ENCODE measurements at places on chromosomes 5 and 9. TPM values are rescaled to one million over a fixed set of nuclear protein-coding genes. Genes with fewer than 3 reads are reported as not detected.

The AK8 gene
- 1.6 TPM for total RNA-seq

DNA sequence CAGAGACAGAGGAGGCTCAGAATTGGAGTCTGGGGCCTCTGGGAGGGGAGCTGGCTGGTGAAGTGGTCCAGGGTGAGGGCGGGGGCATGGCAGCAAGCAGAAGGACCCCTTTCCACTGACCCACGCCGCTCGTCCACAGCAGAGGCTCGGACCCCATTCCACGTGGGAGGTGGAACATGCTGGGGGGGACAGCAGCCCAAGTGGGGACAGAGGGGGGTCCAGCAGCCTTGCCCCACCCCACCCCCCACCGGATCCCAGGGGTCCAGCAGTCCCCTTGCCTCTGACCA, 25.4 kb upstream of the NKD2 start:
- DNase-seq: no peak

- DNase-seq: no peak
Measured at GRCh38 chr5:79236970-79237739, 1.2 kb downstream of the JMY start.

- DNase-seq: no peak
Measured at GRCh38 chr9:14215614-14216013, 98.3 kb downstream of the NFIB start.

- DNase-seq: no peak
Measured at GRCh38 chr9:35605351-35606137, 482 bp downstream of the TESK1 start.

GRCh38 chr5:28117691-28118090, 1079.3 kb upstream of the CDH9 start:
- DNase-seq: no peak

The P4HA2 gene
- 77.5 TPM for total RNA-seq

DNA sequence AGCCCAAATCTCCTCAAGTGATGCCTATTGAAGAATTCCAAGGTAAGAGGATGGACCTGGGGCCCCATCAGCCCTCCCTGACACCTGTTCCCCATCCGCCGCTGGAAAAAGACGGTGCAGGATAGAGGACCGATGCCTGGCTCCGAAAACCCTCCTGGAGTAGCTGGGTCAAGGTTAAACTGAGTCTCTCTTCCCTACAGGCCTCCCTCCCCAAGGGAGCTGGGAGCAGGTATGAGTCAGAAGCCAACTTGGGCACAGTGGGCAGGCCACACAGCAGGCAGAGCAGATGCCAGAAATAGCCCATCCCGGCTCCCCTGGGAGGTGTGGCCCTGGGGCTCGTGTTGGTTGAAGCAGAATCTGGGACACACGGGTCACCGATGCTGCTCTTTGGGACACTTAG, 75.6 kb downstream of the NTNG2 start:
- DNase-seq: no peak

- no peak for DNase-seq
Measured at GRCh38 chr5:62922191-62922590, 343.6 kb downstream of the LRRC70 start.

DNA sequence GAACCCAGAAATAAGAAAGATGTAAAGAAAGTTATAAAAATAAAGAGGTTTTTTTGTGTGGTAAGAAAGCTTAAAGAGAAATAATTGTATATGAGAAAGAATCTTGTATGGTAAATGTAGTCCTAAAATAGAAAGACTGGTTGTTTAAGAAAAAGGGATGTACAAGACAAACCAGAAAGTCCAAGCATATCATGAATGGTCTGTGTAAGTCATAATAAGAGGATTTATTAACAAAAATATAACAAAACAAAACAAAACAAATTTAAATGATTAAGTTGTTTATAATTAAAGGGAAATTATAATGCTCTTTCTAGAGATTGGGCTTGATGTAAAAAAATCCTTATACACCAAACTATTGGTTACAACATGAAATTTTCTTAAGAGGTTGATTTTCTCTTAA, 590.4 kb upstream of the PTGER4 start:
- DNase-seq: no peak

DNA sequence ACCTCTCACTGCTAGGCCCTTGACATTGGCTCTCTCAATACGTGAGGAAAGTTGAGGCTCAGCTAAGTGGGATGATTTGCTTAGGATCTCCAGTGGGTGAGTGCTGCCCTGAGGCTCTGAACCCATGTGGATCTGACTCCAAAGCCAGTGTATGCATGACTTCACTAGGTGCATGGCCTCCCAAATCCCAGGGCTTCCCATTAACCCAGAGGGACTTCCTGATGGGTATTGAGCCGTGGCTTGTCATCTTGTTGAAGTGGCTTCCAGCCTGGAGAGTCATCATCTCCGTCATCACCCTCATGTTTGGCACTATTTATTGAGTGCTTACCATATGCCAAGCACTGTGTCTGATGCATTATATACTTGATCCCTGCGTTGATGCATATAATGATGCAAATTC, 37.3 kb upstream of the TEX48 start:
- no peak for DNase-seq

GRCh38 chr9:21802418-21803000, at the start of gene MTAP:
MTAP (plus strand) TSS chr9:21802636; CDS start chr9:21802749, 113 bp downstream.
- peak; percentile 82 for DNase-seq

GRCh38 chr9:89791754-89792153, 186.9 kb downstream of the GADD45G start:
- no peak for DNase-seq

- DNase-seq: peak; percentile 43
Measured at GRCh38 chr9:6383551-6384225, 29.3 kb upstream of the UHRF2 start.

- no peak for DNase-seq
Measured at GRCh38 chr5:773517-774264, 10.8 kb downstream of the ZDHHC11B start.

DNA sequence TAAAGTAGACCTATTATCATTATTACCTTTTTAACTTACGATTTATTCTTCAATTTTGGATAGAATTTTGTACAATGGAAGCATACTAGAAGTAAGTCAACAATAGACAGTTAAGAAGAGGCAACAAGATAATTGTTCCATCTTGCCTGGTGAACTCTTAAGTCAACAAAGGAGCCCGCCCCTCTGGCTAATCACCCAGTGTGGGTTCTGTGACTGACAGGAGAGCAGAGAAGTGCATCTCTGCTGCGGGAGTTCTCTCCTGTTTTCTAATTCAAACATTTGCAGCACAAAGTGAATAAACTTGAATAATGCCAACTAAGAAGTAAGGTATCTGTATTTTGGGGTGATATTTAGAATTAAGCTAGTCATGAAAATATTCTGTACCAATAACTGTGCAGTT, 6.7 kb upstream of the ISL1 start:
- DNase-seq: no peak

DNA sequence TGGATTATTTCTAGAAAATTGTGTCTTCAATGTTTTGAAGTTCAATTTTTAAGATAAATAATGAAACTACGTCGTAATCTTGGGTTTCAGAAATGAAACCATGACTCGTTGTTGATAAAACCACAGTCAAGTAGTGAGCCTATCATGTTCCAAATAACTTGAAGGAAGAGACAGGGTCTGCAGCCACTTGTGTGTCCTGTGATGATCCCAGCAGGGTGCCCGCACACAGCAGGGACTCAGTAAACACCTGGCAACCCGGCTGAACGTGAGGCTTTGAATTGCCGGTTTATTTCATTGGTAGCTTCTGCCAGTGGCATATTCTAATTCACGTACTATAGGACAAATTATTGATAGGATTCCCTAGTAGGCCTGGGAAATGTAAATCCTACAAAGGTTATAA, 679.6 kb downstream of the IRX1 start:
- DNase-seq: no peak

The HAVCR1 gene
- total RNA-seq: 0.29 TPM

DNA sequence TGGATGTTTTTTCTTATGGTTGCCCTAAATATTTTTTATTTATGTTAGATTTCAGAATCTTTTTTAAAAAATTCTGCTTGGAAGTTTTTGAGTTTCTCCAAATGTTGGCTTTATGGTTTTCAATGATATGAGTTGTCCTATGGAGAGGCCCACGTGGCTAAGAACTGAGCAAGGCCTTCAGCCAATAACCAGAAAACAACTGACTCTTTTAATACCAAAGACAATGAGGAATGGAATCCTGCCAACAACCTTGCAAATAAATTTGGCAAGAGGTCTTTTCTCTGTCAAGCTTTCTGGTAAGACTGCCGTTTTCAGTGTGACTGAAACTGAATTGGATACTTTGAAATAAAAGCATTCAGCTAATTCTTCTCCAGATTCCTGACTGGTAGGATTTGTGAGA, 1740.1 kb upstream of the WWC1 start:
- DNase-seq: no peak

DNA sequence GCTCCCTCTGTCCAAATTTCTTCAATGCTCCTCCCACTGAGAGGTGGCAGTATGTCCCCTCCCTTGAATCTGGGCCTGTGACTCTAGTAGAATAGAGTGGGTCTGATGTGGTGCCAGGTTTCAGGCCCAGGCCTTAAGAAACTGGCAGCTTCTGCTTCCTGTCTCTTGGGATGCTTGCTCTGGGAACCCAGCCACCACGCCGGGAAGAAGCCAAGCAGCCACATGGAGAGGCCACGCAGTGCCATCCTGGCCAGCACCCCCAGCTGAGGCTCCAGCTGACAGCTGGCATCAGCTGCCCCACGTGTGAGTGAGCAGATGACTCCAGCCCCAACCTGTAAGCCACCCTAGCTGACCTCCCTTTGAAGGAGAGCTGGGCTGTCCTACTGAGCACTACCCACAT, 7.3 kb upstream of the TSPAN17 start:
- DNase-seq: no peak

- DNase-seq: no peak
Measured at GRCh38 chr9:137583347-137583746, 4.6 kb upstream of the DPH7 start.

- DNase-seq: no peak
Measured at GRCh38 chr9:93131599-93132286, 2.3 kb downstream of the NINJ1 start.

GRCh38 chr9:113215132-113215531, 5.9 kb downstream of the FKBP15 start:
- no peak for DNase-seq

The ZFP2 gene
- total RNA-seq: 2.9 TPM

The PRDM9 gene
- not detected for total RNA-seq

- DNase-seq: no peak
Measured at GRCh38 chr9:126509718-126510117, 104.0 kb upstream of the LMX1B start.

DNA sequence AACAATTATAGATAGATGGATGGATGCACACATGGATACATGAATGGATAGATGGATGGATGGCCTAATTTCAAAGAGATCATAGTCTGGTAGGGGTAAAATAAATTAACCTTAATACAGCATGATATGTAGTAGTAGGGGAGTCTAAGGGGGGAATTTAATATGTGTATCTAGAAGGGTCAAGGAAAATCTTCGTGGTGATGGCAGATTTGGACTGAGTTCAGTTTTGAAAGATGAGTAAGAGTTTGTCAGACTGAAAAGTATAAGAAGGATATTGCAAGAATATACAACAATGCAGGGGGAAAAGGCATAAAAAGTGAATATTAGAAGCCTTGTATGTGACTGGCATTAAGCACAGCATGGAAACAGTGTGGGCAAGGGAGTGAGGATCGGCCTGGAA, 98.7 kb downstream of the ZNF462 start:
- no peak for DNase-seq

All from kidney epithelial cell (primary cell).